ENCODE measurements at places on chromosomes 6 and 20. TPM values are rescaled to one million over a fixed set of nuclear protein-coding genes. Genes with fewer than 3 reads are reported as not detected.

OR2B2 gene
- not detected for total RNA-seq

PNLDC1 gene
- not detected for total RNA-seq

CCDC170 gene
- not detected for total RNA-seq

SEL1L2 gene
- total RNA-seq = not detected

PI16 gene
- total RNA-seq = not detected

DNA sequence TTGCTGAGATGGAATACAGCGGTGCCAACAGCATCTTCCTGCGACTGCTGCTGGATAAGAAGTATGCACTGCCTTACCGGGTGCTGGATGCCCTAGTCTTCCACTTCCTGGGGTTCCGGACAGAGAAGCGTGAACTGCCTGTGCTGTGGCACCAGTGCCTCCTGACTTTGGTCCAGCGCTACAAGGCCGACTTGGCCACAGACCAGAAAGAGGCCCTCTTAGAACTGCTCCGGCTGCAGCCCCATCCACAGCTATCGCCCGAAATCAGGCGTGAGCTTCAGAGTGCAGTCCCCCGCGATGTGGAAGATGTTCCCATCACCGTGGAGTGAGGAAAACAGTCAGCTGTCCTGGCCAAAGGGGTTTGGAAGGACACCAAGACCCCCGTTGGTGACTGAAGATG, 9.2 kb downstream of the CCND3 start:
- no peak for DNase-seq

DNA sequence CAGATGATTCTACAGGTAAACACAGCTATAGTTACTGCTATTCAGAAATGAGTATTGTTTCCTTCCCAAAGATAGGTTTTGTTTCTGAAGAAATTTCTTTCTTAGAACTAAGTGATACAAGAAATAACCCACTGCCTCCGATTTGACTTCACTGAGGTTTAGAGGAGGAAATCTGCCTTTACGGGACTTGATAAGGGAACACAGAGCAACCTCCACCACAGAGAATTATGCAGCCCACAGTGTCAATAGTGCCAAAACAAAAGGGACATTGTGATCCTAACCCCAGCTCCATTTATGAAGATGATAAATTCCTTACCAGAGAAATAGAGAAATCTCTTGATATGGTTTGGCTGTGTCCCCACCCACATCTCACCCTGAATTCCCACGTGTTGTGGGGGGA, 164.6 kb downstream of the ZNF217 start:
- no peak for DNase-seq

GRCh38 chr20:40582531-40582930, 106.5 kb downstream of the MAFB start:
- DNase-seq = no peak

GRCh38 chr6:6750594-6751265, 162.2 kb downstream of the LY86 start:
- DNase-seq = no peak

DNA sequence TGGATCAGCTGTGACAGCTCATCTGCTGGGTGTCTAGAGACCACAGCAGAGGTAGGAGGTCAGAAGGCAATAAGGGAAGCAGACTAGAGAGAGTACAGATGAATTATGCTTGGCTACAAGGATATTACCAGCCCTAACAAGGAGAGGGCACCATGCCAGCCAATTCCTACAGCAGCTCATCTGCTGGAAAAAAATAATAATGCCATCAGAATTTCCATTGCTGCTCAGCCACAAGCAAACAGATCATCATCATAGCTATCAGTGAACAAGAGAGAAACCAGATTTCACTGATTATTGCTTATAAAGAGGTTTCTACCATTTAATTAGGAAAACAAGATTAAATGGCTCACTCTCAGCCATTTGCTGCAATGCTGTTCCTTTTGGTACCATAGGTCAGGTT, 66.5 kb downstream of the PSMG4 start:
- peak; percentile 32 for DNase-seq

- DNase-seq = no peak
Measured at GRCh38 chr6:378090-378957, 13.2 kb upstream of the IRF4 start.

- DNase-seq = no peak
Measured at GRCh38 chr20:58670102-58670501, 19.0 kb downstream of the STX16 start.

DNA sequence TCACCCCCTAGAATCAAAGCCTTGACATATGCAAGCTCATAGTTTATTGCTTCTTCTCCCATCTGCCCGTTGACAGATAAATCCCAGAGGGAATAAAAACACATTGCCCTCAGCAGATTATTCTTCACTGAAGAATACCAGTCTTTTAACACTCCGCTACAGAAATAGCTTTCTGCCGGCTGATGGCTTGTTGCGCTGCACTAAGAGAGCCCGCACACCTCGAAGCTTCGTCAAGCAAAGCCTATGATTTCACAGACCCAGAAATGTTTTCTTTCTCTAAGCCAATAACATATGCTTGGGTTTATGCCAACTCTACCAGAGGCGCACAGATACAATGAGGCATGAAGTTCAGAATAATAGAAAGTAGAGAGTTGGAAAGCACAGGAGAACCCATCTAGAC, 208.9 kb upstream of the FOXQ1 start:
- DNase-seq = no peak

DNA sequence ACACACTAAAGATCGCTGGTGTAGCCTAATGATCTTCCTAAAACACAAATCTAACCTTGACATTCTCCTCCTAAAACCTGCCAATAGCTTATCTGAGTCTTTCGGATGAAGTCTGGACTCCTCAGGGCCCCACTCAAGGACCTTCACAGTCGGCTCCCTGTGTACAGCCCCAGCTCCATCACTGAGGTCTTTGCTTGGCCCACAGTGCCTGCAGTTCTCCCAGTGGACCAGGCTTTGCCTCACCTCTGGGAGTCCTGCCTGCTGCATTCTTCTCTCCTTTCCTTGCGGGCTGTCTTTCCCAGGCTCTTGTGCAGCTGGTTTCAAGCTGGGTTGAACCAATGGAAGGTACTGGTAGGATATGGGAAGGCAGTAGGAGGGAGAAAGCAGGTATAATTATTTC, 122.6 kb upstream of the FERMT1 start:
- DNase-seq = no peak

DNA sequence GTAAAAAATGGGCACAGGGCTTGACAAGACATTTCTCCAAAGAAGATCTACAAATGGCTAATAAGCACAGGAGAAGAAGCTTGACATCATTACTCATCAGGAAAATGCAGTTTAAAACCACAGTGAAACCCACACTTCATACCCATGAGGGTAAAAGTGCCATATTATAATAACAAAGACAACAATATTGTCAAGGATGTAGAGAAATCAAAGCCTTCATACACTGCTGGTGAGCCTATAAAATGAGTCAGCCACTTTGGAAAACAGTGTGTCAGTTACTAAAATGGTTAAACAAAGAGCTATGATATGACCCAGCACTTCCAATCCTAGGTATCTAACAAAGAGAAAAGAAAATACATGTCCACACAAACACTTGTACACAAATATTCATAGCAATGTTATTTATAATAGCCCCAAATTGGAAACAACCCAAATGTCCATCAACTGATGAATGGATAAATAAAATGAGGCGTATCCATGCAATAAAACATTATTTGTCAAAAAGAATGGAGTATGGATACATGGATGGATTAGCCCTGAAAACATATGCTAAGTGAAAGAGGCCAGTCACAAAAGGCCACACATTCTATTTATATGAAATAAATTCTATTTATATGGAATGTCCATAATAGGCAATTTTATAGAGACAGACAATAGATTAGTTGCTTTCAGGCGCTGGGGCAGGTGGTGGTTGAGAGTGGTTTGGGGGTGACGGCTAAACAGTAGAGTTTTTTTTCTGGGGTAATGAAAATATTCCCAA, 11.5 kb upstream of the IL20RA start:
- no peak for DNase-seq

DNA sequence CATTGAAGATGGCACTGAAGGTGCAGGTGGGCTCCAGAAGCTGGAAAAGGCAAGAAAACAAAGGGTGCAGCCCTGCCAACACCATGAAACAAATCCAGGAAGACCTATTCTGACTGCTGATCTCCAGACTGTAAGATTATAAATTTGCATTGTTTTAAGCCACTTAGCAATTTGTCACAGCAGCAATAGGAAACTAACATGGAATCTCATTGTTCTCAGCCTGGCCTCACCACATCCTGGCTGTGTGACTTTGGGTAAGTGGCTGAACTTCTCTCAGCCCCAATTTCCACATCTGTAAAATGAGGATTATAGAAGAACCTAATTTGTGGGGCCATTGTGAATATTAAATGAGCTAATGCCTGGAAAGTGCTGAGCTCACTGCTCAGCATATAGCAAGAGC, 160.4 kb upstream of the MAFB start:
- DNase-seq = no peak

DNA sequence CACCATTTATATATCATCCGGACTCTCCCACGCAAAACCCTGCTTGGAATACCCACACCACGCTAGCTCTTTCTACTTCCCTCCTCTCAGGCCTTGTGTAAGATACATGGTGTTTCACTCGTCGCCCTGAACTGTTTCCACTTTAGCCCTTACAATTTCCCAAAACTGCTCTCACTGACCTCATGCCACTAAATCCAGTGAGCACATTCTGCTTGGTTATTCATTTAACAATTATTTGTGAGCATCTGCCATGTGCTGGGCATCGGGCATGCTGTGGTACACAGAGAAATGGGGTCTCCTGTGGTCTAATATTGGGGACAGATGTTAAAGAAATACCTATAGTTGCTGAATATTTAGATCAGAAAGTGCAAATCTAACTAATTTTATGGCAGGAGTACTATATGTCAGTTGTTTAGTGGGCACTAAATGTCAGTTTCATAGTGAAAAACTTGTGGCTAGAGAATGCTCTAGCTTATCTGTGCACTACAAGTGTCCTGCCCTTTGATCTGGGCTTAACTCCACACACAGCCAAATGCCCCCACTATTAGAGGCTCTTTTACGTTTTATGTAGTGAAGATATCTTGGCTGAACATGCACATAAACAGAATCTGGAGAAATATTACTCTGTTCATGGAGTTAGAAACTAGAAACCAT, 41.0 kb downstream of the PLEKHG1 start:
- no peak for DNase-seq

DNA sequence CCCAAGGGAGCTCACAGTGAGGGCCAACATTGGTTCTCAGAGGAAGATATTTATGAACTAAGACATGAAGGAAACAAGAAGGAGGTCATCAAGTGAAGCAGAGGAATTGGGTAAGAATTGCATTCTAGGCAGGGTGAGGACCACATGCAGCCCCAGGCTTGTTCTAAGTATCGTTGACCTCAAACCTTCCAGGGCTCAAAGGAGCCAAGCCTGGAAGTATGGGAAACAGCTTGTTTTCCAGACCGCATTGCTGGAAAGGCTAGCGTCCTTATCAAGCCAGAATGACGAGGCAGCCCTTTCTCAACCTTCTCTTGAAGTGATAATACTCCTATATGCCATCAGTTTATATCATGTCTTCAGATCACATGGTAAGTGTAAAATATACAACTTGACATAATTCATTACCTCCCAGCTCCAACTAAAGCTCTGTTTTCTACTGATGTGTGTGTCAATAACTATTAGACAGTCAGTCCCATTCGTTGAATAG, 79.6 kb downstream of the PHACTR2 start:
- DNase-seq = no peak

Measured in Caki2 (cell line).